ENCODE measurements at places on chromosomes 3 and 15.

DNA sequence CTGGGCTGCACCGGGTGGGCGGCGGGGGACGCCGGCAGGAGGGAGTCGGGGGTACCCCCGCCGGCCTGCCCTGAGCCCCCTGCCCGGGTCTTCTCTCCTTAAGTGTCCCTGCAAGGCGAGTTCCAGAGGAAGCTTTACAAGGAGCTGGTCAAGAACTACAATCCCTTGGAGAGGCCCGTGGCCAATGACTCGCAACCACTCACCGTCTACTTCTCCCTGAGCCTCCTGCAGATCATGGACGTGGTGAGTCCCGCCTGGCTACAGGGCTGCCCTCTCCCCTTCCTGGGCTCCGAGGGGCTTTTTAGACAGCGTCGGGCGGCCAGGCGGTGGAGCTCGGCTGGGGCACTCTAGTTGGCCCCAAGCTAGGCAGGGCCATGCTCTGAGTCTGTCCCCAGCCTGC is 480 bp downstream of the CHRNA7 start:
- peak; percentile 66 for DNase-seq

GRCh38 chr15:25385986-25386385 is 52.8 kb downstream of the UBE3A start:
- DNase-seq = no peak

- no peak for DNase-seq
Measured at GRCh38 chr3:177881351-177881750, 654.9 kb upstream of the KCNMB2 start.

DNA sequence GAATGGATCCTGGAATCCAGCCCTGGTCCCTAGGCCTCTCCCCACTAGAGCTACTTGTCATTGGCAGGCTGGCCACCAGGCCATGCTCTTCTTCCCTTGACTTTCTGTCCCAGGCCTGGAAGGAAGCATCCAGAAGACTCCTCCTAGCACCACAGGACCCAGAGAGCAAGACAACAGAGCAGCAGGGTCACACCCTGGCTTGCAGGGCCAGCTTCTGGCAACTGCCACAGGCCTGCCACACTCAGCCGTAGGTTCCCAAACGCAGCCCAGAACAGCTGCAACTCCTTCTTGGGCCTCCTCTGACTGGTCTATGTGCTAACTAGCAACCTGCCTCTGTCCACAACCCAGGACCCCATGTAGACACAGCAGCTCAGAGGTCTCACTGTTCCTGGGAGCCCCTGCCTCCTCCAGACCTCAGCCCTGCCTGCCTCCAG is 36.8 kb upstream of the RPL32 start:
- DNase-seq = no peak

- no peak for DNase-seq
Measured at GRCh38 chr3:115503394-115503793, 119.9 kb upstream of the GAP43 start.

DNA sequence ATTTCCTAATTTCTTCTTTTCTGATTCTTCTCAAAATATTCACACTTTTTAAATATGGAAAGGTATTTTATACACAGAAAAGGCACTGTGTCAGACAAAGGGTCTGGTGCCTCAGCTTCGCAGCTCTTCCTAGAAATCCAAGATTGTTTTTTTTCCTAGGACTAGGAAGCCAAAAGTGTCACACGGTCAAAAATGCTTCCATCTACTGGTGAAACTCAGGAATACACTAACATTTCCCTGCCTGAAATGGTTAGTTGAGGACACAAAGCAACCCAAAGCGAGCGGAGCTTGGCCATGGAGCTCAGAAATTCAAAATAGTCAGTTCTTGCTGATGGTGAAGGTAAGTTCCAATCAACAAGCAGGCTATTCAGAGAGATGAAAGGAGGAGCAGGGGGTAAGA is 426.5 kb upstream of the RASGRP1 start:
- peak; percentile 9 for DNase-seq

Measured in RKO (cell line).